ENCODE measurements at places on chromosomes 12 and 14. TPM values are rescaled to one million over a fixed set of nuclear protein-coding genes. Genes with fewer than 3 reads are reported as not detected.
A peak's percentile ranks its signal among the peaks of the same experiment; 100 is the strongest.

DNA sequence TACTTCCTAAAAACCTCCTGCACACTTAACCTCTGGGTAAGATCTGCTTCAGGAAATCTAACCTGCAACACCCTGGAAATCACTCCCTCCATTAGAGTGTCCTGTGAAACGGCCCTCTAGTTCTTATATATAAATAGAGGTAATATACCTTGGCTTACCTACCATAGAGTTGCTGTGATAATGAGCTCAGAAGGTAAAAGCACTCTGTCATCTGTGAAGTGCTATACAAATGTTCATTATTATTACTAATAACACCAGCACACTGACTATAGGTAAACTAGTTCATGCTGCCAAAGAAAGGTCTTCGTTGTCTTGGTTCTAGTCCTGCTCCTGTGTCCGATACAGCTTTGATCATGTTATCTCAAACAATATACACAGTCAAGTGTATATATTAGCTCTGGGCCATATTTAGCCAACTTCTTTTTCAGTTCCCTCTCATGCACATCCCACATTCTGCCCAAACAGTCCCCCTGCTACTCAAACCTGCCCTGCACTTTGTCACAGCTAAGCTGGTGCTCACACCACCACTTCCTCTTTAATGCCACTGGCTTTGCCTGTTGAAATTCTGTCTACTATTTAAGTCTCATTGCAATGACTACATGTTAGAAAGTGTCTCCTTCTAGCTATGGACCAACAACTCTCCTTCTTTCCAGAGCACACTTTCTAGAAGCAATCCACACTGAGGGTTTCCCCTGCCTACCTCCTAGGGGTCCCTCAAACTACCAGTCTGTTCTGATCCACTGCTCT is 5.1 kb downstream of the E2F7 start:
- DNase-seq, result no peak

- no peak for DNase-seq
These were observed 7.7 kb upstream of the RACGAP1 start for GRCh38 chr12:50032854-50033581.

DNA sequence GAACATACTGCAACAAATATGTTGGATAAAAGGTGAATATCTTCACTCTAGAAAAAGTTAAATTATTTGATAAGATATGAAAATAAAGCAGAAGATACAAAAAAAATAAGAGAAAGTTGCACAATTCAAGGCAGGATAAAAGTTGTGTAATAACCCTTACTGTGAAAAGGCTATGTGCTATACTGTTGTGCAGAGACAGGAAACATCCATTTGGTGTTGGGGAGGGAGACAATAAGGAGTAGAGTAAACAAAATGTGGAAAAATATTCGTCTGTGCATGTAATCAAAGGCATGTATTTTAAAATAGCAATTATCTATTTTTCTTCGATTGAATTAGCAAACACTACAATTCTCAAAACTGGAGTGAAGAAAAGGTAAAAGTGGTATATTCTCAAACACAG is 34.8 kb downstream of the PTHLH start:
- no peak for DNase-seq

DNA sequence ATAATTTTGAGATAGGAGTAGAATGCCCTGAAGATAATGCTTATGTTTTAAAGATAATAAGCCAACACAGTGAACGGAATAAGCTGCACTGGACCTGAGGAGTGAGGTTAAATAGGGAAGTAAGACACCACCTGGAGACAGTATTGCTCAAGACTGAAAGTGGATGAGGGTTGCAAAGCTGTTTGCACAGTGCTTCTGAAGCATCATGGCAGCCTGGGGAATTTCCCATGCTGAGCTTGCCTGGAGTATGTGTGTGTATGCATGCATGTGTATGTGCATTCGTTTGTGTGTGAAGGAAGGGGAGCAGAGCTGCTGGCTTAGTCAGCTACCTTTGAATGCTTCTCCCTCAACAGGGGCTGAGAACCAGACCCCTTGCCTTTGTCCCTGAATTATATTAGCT is 35.8 kb downstream of the BHLHE41 start:
- no peak for DNase-seq

DNA sequence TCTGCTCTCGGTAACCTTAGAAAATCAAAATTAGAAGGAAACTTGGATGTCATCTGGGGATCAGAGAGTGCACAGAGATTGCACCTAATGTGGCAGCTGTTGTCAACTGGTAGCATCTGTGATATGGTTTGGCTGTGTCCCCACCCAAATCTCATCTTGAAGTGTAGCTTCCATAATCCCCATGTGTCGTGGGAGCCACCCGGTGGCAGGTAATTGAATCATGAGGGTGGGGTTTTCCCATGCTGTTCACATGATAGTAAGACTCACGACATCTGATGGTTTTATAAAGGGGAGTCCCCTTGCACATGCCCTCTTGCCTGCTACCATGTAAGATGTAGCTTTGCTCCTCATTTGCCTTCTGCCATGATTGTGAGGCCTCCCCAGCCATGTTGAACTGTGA is 127.7 kb upstream of the SRRM4 start:
- DNase-seq, result no peak

- DNase-seq, result no peak
These were observed 846.7 kb downstream of the TMEM121 start for GRCh38 chr14:106372870-106373652.

DNA sequence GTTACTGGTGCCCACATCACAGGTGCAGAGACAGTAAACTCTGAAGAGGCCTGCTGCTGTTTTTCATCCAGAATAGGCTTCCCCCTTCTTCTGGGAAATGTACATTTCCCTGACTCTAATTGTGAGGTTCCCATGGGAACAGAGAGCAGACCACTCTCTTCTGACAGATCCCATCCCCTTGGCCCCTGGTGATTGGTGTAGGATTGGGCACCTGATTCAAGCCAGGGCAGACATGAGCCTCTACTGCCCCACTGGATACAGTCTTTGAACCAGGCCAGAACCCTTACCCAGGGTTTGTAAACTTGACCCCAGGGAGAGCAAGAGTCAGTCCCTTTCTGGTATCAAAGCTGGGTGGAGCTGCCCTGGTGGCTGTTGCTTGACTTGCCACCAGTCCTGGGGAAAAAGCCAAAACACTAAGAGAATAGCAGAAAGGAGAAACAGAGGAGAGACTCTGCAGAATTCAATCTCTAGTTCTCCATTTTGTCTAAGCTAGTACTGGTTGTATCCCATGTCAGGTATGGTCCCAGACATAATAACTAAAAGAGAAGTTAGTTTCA is 14.8 kb upstream of the NFYB start:
- DNase-seq, result no peak

GRCh38 chr12:85836197-85837090 is at the start of gene RASSF9:
RASSF9 (minus strand) TSS chr12:85836409; CDS start chr12:85836201, 208 bp downstream.
- peak; percentile 44 for DNase-seq

DNA sequence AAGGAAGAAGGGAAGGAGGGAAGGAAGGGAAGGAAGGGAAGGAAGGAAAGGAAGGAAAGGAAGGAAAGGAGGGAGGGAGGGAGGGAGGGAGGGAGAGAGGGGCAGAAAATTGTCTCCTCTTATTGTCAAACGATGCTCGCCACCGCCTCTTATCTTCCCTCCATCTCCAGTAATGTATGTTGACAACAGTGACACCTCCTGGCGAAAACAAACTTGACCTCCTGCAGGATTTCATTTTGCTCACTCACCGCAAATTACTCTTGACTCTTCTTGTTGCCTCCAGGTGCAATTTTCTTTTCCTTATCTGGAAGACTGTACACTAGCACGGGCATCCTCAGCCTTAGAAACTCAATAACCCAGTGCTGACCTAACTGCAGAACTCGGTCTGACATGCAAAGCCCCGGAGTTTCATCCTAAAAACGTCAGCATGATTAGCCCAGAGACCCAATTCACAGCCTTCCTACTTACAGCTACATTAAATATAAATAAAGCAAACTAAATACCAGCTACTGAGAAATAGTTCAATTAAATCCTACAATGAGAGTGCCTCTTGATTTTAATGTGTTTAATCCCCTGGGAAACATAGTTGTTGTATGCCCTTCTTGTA is 512.4 kb upstream of the TMPO start:
- peak; percentile 19 for DNase-seq

DNA sequence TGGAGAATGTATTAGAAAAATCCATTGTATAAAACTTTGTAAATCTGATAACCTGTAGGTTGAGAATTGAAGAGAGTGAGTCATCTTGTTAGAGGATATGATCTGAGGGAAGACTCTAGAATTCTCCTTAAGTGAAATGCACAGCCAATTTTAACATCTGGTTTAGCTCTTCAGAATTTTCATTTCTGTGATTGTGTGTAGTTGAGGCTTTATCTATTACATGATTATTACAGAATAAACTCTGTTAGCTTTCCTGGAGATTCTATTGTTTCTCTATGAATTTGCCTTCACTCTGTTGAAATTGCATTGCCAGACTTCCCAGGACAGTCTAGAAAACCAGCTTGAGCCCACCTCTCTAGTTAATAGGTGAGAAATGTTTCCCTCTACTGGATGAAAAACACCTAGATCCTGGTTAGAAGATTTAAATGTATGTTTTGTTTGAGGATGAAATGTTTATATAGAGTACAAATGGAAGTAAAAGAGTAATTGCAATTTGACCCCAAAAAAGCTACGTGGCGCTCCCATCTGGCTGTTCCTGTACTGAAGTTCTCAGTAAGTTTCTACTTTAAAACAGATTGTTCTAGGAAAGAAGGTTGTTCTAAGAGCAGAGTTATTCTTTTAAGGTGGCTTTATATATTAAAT is 2.9 kb downstream of the NUDT4 start:
- DNase-seq, result no peak

DNA sequence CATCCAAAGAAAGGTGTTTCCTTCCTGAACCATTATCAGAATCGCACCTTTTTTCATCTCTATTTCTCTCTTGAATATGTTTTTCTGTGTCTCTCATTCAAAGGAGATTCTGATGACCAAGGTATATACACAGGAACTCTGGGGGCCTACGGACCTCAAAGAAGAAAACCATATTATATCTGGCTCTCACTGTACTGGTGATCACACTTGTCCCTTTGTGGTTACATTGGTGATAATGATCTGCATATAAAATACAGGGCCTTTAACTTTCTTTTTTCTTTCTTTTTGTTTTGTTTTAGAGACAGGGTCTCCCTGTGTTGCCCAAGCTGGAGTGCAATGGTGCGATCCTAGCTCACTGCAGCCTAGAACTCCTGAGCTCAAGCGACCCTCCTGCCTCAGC is 185.2 kb upstream of the AMIGO2 start:
- DNase-seq, result no peak

- DNase-seq, result no peak
These were observed 71.6 kb upstream of the STXBP6 start for GRCh38 chr14:25121337-25122129.

GRCh38 chr14:45128963-45129629 is 5.2 kb downstream of the FKBP3 start:
- no peak for DNase-seq

GRCh38 chr12:74646831-74647230 is 109.2 kb downstream of the ATXN7L3B start:
- no peak for DNase-seq

DNA sequence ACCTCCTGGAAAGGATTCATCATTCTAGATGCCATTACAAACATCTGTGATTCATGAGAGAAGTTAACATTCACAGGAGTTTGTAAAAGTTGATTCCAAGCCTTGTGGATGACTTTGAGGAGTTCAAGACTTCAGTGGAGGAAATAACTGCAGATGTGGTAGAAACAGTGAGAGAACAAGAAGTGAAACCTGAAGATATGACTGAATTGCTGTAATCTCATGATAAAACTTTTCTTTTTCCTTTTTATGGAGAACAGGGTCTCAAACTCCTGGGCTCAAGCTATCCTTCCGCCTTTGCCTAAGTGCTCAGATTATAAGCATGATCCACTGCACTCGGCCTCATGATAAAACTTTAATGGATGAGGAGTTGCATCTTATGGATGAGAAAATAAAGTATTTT is 64.5 kb upstream of the GTF2A1 start:
- no peak for DNase-seq

DNA sequence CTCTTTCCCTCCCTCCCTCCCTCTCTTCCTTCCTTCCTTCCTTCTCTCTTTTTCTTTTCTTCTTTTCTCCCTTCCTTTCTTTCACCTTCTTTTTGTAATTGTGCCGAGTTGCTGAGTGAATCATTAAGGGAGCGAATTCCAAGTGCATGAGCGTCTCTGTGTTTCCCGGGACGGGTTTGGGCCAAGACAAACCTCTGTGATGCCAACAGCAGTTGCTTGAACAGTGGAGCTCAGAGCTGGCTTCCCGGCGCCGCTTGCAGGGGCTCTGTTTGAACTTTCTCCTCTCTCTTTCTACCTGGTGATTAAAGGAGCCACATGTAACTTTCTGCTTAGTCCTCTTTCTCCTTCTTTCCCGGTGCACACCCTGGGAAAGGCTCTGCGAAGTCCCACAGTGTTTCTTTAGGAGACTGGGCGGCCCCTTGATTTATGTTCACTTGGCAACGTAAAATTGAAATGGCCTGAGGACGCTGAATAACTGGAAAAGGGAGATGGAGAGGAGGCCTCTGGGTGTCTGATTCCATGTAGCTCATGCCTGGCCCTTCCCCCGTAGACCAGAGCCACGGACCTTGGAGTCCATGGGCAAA is 33.7 kb upstream of the MAP1LC3B2 start:
- DNase-seq, result no peak

- no peak for DNase-seq
These were observed 27.2 kb downstream of the PROX2 start for GRCh38 chr14:74848768-74849167.

DNA sequence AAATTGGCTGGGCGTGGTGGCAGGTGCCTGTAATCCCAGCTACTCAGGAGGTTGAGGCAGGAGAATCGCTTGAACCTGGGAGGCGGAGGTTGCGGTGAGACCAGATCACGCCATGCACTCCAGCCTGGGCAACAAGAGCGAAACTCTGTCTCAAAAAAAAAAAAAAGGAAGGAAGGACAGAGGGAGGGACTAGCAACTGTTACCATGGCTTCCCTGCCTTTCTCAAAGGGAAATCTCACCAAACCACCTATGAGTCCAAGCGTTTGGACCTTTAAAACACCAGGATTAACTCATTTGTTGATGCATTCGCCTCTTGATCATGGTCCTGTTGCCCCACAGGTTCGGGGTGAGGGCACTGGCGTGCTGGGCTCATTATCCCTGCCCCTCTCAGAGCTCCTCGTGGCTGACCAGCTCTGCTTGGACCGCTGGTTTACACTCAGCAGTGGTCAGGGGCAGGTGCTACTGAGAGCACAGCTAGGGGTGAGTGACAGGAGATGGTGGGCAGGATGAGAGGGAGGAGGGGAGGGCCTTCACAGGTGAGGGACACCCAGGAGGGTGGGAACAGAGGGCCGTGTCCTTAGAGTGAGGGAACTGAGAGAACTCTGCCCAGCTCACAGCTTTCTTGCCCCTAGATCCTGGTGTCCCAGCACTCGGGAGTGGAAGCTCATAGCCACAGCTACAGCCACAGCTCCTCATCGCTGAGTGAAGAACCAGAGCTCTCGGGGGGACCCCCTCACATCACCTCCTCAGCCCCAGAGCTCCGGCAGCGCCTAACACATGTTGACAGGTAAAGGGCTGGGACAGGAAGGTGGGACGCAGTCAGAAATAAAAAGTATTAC is 10.2 kb upstream of the MYL6B start:
- DNase-seq, result no peak

JPH4 gene
- 14.7 TPM for polyA plus RNA-seq

PTPRR gene
- 0.82 TPM for polyA plus RNA-seq

WBP11 gene
- polyA plus RNA-seq, result 98.1 TPM

KRT72 gene
- not detected for polyA plus RNA-seq

TMPRSS12 gene
- not detected for polyA plus RNA-seq

OR6C2 gene
- polyA plus RNA-seq, result not detected

ADAM21 gene
- 0.85 TPM for polyA plus RNA-seq

KRT71 gene
- polyA plus RNA-seq, result not detected

ASB2 gene
- 0.30 TPM for polyA plus RNA-seq

CCDC177 gene
- polyA plus RNA-seq, result 0.10 TPM

USP44 gene
- polyA plus RNA-seq, result 1.9 TPM

Measured in left renal cortex interstitium (tissue), 4 donors.